Activated CD4-positive, alpha-beta T cell treated with anti-CD3 and anti-CD28 coated beads, Interleukin-2, amount 50 U/mL, for 4 hours (primary cell): ENCODE measurements at places on chromosomes 5 and 9.

DNA sequence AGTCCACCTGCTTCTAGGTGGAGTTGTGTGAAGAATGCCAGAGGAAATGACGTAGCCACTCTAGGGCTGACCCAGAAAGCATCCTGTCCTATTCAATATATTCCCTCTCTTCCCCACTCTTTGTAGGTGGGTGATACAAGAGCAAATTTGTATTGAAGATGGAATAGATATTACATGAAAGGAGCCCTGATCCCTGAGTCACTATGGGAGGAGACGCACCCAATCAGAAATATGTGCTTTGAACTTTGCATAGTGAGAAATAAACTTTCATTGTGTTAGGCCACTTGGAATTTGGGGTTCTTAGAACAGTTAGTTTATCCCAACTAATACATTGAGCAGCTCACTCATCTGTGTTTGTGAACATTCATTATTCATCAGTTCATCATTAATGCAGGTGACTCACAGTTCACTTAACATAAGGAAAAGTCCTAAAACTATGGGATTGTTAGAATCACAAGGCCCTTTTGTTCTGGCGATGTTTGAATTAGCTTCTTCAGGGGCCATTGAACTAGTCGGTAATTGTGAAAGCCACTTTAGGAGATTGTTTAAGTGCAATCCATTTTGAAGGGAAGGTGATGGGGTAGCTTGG lies 26.9 kb upstream of the NTRK2 start:
- DNase-seq, result no peak

DNA sequence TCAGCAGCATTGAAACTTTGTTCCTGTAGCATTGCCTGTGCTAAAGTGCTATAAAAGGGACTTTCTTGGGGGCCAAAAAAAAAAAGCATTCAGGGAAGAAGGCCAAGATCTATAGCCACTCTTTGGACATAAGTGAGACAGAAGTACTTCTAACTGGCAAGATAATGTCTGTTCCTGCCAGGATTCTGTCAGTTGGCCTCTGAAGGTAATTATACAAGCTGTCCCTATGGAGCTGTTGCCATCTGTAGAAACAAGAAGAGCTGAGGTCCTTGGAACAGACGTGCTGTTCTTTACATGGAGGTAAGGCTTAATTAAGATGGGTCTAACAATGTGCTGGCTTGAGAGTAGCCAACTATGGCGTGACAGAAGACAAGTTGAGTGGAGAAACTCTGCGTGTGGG lies 9.7 kb downstream of the KIF20A start:
- no peak for DNase-seq

DNA sequence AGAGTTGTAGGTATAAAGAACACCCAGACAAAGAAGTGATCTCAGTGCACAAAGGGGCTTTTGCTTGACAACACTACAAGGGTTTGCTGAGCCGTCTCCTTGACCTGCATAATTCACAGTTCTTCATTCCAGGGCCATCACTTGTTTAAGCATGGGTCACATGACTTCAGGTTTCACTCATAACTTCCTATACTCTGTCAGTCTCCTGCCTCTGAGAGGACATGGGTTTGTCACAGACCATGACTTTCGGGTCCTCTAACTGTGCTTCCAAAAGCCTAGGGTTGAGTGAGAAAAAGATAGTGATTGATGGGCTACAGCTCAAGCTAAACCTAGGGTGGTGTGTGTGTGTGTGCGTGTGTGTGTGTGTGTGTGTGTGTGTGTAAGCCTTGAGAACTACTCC lies 166.4 kb downstream of the CDH6 start:
- no peak for DNase-seq

- no peak for DNase-seq
These were observed 457.9 kb upstream of the PTGER4 start for GRCh38 chr5:40221796-40222195.

GRCh38 chr9:111038331-111039230 lies at the start of gene LPAR1:
TSS of gene LPAR1 (minus strand) at chr9:111038470. CDS start at chr9:110972117, 66,353 bp downstream.
- DNase-seq, result no peak

DNA sequence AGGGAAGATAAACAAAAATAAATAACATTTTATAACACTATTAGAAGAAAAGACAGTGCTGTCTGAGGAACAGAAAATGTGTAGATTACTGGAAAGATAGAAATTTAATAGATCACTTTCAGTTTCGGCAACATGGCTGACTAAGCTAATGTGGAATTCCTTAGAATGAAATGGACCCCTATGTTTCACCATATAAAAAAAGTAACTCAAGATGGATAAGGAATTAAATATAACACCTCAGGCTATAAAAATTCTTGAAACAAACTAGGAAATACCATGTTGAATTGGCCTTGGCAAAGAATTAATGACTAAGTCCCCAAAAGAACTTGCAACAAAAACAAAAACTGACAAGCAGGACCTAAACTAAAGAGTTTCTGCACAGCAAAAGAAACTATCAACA lies 558.3 kb downstream of the CHSY3 start:
- no peak for DNase-seq

DNA sequence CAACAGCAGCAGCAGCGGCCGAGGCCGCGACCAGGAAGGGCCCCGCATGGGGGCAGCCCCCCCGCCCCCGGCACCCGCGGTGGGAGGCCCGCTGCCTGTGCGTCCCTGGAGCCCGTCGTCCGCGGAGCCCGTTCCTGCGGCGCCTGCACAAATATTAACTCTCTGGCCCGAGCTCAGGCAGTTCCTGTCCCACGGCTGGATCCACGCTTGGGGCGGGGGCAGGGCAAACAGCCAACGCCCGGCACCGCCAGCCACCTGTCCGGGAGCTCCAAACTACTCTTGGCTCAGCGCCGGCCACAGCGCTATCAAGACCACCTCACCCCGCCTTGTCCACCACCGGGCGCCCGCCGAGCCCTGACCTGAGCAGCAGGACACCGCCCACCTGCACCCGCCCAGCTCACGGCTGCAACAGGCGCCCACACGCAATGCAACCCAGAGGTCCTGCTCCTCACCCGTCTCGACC lies at the start of gene LRRC26:
TSS of gene LRRC26 (minus strand) at position 156 of the 463 bp plus-strand sequence. CDS start at position 48, 108 bp downstream.
- no peak for DNase-seq
